ENCODE measurements at places on chromosomes 12 and 14. TPM values are rescaled to one million over a fixed set of nuclear protein-coding genes. Genes with fewer than 3 reads are reported as not detected.

ANKRD33 gene
- not detected for total RNA-seq

CNTN1 gene
- total RNA-seq: 4.1 TPM

FAIM2 gene
- not detected for total RNA-seq

KLRG1 gene
- not detected for total RNA-seq

ARID4A gene
- 4.6 TPM for total RNA-seq

RNFT2 gene
- 10.9 TPM for total RNA-seq
